ENCODE measurements at places on chromosomes 1 and 21. TPM values are rescaled to one million over a fixed set of nuclear protein-coding genes. Genes with fewer than 3 reads are reported as not detected.

RGS18 gene
- total RNA-seq: not detected

ARMH1 gene
- not detected for total RNA-seq

ARTN gene
- total RNA-seq: not detected

MATN1 gene
- not detected for total RNA-seq

ZNF683 gene
- not detected for total RNA-seq

FCRL6 gene
- total RNA-seq: not detected

TIE1 gene
- total RNA-seq: 0.84 TPM

LCE1D gene
- total RNA-seq: not detected

ILDR2 gene
- total RNA-seq: 0.17 TPM

DNAJC6 gene
- total RNA-seq: 1.0 TPM

IFNLR1 gene
- total RNA-seq: 8.5 TPM

DNA sequence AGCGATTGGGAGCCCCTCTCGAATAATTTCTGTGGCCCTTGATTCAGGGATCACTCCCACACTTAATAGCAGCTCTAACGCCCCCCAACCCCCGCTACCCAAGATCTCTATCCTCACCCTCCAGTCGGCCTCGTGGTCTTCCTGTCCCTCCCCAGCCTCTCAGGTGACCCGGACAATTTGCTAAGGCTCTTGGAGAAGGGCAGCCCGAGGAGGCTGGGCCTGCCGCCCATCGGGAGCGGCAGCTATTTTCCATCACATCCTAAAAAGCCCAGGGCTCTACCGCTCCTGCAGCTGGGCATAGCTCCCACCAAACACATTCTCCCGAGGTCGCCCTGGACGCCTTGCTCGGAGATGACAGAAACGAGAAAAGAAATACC, 12.0 kb upstream of the PHLDA3 start:
- no peak for DNase-seq

GRCh38 chr1:106749906-106750305, 306.6 kb upstream of the PRMT6 start:
- DNase-seq: no peak

DNA sequence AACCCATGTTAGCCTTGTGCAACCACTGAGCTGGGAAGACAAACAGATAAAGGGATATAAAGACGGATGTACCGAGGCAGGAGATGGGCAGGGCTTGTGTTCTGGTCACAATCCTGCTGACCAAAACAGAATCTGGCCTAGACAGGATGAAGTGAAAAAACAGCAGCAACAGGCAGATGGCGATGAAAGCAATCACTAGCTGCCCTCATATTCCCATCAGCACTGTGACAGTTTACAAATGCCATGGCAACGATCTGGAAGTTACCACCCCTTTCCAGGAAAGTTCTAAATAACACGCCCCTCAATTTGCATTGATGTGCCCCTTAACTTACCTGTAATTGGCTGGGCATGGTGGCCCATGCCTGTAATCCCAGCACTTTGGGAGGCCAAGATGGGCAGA, 40.6 kb upstream of the CD46 start:
- DNase-seq: peak; percentile 20

DNA sequence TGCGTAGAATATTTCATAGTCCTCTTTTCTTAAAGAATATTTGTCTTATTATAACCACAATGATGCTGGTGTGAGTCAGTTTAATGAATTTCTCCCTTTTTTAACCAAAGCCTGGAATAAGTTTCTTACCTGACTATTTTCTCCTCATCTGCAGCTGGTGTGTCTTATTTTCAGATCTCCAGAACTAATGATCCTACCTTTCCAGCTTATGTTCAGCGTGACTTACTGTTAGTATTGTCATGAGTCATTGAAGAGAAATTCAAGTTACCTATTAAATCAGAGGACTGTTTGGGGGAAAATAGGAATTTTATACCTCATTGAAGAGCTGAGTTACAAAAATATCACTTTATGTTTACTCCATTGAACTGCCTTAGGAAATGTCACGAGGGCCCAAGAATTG, 482.1 kb downstream of the RWDD3 start:
- no peak for DNase-seq

GRCh38 chr1:113168946-113169345, 95.9 kb downstream of the LRIG2 start:
- DNase-seq: no peak

- DNase-seq: peak; percentile 44
Measured at GRCh38 chr1:207698822-207699483, 52.9 kb upstream of the CD46 start.

DNA sequence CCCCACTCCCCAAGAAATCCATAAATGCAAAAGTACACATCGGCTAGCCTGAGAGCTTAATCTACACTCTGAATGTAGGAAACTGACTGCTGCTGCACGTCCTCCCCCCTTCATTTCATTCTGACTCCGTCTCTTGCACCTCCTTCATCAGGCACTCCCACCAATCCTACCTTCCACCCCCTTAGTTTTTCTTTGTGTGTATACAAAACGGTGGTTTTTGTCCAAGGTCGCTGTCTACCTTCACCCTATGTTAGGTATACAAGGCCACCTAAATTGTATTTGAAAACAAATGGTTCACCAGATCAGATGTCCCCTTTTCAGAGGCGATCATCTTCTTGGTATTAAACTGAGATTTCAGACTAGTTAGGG, 1.9 kb downstream of the WDR26 start:
- no peak for DNase-seq

DNA sequence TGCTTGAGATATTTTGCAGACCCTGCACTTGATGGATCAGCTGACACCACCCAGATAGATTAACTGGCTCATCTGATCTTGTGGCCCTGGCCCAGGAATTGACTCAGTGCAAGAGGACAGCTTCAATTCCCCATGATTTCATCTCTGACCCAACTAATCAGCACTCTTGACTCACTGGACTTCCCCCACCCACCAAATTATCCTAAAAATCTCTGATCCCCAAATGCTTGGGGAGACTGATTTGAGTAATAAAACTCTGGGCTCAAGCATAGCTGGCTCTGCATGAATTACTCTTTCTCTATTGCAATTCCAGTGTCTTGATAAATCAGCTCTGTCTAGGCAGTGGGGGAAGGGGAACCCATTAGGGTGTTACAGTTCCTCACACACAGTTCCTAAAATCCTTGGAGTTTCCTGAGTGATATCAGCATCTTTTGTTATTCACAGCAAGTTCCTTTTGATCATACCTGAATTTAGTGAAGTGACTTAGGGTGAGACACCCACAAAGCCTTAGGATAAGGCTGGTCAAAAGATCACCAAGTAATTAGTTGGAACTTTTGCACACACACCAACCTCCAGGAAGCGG, 104.2 kb downstream of the COP1 start:
- no peak for DNase-seq

DNA sequence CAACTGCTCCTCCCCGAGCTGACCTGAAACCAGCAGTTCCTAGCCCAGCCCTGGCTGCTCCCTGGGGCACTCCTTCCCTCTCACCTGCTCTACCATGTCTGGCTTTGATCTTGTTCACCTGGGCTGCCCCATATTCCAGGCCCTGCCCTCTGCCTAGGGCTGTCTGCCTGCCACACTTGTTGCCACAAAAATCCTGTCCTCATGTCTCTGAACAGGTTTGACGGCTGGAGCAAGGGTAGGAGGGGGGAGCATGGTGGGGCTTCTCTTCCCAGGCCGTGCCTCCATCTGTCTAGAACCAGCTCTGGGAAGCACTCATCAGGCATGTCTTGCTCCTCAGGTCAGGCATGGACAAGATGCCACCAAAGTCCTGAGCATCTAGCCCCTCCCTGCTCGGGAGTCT, 44.3 kb upstream of the WNT2B start:
- no peak for DNase-seq

- no peak for DNase-seq
Measured at GRCh38 chr21:21921410-21922232, 923.4 kb downstream of the NCAM2 start.

- DNase-seq: no peak
Measured at GRCh38 chr1:180566026-180566425, 7.3 kb downstream of the OVAAL start.

DNA sequence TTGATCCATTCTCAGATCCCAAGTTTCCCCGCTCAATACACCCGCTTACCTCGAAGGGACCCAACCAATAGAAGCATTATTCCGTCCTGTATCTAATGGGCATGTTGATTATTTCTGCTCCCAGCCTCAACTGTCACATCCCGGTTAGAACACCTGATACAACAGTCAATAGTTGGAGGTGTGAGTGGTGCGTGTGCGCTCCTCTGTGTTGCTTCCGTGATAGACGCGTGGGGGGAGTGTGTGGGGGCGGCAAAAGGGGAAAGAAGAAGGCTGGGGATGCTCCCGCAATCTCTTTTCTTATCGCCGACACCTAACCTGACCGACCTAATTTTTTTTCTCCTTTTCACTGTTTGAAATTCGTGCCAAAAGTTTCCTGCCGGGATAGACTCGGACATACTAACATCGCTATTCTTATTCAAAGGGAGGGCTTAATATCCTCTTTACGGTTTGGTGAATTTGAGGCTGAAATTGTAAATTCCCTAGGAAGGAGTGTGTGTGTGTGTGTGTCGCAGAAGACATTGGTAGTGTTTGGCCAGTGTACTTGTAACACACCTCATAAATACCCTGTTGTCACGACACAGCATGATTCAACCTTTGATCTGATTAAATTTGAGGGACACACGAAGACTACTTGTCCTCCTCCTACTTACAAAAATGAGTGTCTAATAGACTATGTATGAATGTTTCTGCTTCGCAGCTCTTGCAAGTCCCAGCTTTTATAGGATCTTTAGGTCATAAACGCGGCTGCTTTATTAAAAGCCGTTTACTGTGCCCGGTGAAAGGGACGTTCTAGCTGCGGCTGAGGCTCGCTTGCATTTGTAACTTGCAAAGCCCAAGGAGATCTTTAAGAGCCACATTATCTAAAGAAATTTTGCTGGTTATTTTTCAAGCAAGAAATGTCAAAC, 1.5 kb upstream of the PROX1 start:
- DNase-seq: no peak

DNA sequence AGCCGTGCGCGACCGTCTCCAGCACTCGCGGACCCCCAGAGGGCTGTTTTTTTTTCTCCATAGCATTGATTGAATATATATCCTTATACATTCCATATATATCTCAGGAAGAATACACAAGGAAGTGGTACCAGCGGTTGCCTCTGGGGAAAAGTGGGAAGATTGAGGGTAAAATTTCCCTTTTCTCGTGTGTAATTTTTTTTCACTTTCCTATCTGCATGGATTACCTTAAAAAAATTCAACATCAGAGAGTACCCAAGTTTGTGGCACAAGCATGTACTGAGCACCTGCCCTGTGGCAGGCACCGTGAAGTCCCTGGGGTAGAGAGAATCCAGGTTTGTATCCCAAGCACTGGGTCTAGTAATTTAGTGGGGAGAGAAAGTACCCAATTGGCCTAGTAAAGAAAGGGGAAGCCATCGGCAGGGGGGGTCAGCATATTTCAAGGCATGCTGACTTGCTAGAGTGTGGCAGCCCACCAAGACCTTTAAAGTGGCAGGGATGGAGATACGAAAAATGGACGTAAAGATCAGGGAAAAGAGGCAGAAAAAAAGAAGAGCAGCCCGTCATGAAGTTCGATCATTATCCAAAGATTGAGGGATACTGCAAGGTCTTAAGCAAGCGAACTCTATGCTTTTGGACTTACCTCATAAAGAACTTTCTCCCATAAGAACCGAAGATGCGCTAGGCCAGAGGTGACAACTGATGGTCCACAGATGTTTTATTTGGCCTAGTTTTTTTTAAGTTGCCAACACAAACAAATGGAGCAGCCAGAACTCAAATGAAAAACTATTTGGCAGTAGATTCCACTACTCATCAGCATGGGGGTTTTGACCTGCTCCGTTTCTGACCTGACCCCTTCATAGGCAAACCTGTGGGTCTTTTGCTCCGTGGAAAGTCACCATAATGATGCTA, 1.5 kb upstream of the HMGN1 start:
- DNase-seq: no peak

DNA sequence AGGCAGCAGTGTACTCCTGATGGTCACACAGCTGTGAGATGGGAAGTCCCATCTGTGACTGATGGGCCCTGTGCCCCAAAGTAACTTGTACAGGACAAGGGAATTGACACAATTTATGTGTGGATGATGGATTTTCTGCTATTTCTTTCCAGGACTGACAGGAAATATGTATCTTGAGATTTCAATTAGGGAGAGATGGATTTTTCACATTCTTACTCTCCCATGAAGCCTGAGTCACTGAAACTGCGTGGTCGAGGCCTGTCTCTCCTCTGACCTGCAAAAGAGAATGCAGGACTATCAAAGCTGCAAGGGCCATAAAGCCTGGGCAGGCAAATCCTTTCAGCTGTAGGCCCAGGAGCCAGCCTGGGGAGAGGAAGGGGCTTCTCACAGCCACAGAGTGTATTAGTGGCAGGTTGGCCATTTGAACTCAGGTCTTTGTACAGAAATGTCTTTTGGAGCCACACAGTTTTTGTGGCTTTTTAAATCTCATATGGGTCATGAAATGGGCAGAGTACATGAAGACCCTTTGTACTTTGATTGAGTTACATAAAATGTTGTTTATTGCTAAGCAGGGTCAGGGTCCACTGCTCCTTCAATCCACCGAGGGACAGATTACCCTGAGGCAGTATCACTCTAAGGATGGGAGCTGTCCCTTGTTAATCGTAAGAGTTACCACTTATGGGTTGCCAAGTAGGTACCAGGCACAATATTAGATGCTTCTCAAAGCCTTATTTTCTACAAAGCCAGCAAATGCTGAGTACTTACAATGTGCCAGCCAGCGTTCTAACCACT, 14.8 kb downstream of the ALX3 start:
- DNase-seq: no peak

DNA sequence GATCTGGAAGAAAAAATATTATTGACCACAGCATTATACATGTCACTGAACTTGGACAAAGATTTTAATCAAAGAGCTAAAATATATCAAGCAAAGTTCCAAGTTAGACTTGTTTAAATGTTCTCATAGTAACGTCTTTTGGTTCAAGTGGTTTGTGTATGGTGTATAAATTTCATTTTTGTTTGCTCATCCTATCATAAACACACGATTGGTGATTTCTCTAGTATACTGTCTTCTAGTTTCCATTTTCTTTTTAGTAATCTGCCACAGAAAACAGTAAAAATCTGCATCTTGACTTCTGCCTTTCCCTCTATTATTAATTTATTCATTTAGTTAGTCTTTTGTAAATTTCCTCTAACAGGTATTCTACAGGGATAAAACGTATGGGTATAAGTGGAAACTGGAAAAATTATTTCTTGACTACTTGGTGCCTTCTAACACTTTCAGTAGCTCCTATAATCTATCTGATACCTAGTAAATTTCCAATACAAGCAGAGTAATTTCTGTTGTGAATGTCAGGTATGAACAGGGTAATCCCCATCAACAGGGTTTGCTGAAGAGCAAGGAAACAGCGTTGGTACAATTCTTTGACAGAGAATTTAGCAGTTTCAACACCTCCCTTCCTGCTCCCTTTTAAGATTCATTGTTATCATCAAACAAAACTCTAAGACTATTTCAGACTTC, 268.0 kb downstream of the PTPRC start:
- DNase-seq: no peak
